ENCODE measurements at places on chromosomes 5 and 9.

DNA sequence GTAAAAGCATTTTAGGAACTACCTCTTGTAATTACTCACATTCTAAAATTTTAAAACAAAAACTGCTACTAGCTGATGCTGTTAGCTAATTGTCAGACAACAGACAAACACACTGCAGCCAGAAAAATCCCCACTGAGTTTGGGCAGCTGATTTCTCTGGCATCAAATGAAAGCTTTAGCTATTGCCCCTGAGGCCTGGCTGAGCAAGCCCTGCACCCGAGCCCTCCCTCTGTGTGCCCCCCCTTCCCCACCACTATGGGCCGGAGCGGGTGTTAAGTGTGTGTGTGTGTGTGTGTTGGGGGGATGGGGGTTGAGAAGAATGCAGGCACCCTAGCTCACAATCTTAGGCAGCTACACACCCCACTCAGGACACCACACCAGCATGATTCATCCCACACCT, 2.4 kb downstream of the NEUROG1 start:
- no peak for DNase-seq

- no peak for DNase-seq
Observed at GRCh38 chr9:31236344-31236743, 1148.1 kb upstream of the ACO1 start.

- no peak for DNase-seq
Observed at GRCh38 chr5:9419794-9420193, 126.1 kb downstream of the SEMA5A start.

- DNase-seq = no peak
Observed at GRCh38 chr5:65620021-65620420, 4.1 kb downstream of the TRIM23 start.

DNA sequence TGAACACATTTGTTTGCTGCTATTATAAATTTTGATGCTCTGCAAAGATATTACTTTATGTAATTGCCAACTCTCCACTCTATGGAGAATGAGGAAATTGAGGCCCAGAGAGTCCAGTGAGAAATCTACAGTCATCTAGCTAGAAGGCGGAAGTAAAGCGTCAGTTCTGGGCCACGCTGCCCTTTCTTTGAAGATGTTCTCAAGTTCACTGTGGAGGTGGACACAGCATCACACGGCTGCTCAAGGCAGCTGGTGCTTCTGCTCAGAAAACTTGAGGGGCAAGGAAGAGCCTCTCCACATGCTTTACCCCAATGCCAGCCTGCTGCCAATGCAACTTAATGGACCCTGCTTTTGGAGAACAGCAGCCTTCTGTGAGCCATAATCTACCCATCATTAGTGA, 96.3 kb downstream of the TTLL11 start:
- DNase-seq = no peak

DNA sequence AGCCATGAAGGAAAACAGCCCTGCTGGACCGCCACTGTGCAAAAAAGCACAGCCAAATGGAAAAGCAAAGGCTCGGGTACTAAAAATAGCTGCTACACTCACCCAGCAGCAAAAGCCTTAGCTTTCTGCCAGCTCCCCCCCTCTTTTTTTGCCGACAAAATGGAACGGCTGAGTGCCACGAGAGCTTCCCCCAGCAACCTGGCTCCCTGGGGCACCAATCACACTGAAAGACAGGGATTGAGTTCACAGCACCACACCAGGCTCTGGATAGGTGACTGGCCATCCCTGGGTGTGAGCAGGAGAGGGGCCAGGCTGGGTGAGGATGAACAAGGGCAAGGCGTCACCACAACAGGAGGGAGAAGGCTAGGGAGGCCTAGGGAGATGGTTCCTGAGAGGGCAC, 66.7 kb downstream of the SIL1 start:
- no peak for DNase-seq

DNA sequence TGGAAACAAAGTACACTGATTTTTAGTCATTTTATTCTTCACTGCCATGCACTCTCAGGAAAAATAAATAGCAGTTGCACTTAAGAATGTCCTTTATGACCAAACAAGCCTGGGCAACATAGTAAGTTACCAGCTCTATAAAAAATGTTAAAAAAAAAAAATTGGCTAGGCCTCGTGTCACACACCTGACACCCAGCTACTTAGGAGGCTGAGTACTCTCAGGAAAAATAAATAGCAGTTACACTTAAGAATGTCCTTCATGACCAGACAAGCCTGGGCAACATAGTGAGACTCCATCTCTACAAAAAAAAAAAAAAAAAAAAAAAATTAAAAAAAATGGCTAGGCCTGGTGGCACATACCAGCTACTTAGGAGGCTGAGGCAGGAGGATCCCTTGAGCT, 304.6 kb downstream of the SLCO4C1 start:
- no peak for DNase-seq

- DNase-seq = no peak
Observed at GRCh38 chr9:113978725-113979342, 99.3 kb downstream of the AMBP start.

DNA sequence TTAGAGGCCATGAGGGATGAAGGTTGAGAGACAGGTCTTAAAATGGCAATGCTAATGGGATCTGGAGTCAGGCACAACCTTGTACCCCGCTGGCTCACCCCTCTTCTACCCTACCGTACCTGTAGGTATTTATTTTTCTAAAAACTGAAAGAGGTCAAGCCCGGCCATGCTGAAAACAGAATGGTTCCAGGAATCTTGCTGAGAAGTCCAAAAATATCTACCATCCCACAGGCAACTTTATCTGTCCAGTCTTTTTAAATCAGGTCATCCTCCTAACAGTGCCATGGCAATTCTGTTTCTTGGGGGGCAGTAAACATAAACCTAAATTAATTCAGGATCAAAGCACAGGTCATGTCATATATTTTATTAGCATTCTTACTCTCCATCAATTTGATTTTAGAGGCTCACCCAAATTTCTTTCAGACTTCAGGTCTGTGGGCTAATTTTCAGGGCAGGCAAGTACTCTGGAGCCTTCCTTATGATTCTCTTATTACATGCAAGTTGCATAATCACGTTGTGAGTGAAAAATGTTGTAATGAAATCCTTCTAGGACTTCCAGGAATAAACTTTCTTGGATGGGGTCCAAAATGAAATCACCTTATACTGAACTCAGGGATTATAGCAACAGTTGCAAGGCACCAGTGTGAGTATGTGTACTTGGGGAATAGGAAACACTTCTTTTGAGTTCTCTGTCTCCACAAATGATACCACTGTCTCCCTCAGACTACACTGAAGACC, 102.7 kb upstream of the NREP start:
- no peak for DNase-seq

DNA sequence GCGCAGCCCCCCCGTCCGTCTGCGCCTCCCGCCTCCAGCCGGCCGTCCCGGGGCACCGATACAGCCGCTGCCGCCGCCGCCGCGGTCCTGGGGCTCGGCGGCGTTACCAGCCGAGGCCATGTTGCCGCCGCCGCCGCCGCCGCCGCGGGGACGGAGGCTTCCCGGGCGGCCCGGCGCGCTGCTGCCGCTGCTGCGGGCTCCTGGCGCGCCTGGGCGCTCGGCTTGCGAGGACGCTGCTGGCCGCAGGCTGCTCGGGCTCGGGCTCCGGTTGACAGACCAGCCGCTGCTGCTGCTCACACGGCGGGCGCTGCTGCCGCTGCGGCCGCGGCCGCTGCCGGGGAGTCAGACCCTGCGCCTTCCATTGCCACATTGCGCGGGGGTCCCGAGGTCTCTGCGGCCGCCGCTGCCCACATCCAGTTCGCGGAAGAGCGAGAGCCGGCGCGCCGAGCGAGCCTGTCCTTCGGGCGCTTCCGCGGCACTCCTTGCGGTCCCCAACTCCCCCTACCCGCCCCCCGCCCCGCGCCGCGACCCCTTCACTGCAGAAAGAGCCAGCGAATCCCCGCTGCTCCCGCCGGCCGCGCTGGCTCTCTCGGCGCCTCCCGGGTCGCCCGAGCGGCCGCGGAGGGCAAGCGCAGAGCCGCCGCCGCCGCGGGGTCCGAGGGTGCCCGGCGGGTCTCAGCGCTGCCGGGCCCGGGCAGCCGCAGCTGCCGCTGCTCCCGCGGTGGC, 8.4 kb downstream of the PTCH1 start:
- DNase-seq = no peak

DNA sequence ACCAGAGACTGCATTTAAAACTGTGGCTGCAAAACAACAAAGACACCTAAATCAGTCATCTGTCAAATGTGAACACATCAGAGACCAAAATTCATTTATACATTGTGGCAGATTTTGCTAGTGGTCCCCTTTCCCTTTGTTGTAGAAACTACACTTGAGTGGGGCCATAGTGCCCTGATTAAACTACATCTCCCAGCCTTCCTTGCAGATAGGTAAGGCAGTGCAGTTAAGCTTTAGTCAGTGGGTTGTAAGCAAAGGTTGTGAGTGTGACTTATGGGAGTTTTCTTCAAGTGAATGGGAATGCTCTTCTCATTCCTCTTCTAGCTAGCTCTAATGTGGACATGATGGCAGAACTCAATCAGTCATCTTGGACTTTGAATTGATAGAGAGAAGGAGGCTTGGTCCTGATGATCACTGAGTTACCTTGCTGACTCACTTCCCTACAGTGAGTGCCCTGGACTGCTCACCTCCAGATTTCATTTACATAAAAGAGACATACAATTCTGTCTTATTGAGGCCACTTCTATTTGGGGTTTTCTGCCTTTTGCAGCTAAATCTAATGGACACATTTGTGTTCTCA, 35.2 kb upstream of the SPARC start:
- DNase-seq = no peak

DNA sequence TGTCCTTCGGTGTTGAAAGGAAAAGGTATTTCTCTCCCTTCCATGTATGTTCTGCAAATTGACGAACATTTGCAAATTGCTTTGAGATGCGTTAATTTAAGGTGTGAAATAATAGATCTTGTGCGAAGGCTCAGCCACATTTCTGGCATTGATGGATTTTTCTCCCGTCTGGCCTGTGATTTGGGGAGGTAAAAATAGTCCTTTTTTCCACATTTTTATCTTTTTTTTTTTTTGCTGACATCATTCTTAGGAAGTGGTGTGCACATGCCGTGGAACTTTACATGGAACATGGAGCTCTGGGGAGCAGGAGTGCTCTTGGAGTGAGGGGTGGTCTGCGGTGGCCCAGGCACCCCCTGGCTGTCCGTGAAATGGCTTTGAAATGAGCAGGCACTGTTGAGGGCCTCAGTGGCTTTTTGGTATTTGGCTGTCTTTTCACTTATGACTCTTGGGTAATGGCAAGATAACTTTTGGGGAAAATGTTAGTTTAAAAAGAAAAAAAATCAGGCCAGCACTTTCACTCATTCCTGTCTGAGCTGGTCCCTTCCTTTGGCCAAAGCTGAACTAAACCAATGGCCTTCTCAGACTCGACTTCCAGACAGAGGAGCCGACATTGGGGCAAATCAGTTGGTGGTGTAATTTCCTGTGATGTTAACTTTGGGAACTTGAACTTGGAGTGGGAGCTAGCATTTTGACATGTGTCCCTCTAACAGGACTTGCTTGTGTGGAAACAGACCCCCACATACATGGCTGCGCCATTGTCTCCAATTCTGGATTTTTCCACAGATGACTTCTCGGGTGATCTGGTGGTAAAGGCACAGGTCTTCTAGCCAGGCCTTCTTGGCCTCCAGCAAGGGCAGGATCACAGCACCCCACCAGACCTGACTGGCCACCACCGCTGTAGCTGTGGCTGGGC, 4.2 kb downstream of the NEK6 start:
- no peak for DNase-seq

DNA sequence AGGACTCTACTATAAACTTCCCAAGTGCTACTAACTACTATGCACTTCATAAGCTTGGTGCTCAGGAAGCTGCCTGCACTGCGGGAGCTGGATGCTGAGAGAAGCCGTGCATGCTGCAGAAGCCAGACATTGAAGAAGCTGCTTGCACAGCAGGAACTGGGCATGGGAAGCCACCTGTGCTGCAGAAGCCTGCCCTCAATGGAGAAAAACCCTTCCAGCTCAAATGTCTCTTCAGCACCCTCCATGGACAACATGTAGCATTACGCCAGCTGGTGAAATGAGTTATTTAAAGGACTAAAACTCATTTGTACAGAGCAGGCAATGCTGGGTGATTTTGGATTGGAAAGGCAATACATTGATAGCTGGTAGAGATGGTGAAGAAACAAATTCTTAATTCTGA, 247.2 kb downstream of the KIF4B start:
- no peak for DNase-seq

- DNase-seq = no peak
Observed at GRCh38 chr5:163789870-163790269, 284.5 kb downstream of the MAT2B start.

GRCh38 chr5:117833691-117834090, 1154.7 kb downstream of the DTWD2 start:
- no peak for DNase-seq

- no peak for DNase-seq
Observed at GRCh38 chr5:10401498-10401897, 40.2 kb upstream of the ROPN1L start.

- no peak for DNase-seq
Observed at GRCh38 chr9:83066771-83067170, 3.8 kb upstream of the RASEF start.

GRCh38 chr9:109010746-109011145, 2.6 kb downstream of the CTNNAL1 start:
- no peak for DNase-seq

DNA sequence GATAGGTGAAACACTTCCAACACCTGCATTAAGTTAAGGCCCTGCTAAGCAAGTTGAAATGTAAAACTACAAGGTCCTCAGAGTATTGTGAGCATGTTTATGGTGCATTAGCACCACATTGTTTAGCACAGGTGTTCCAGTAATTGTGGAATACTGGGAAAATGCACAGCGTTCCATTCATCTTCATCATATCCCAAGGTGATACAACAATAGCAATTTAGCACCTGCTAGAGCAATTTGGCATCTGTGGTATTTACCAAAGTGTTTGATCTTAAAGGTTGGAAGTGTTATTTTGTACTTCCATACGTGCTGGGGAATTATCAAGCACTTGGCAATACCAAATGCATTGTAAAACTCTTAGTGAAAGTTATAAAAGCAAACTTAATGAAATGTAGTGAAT, 266.8 kb downstream of the CYLC2 start:
- no peak for DNase-seq

- no peak for DNase-seq
Observed at GRCh38 chr9:130432796-130433167, 12.0 kb upstream of the ASS1 start.

- no peak for DNase-seq
Observed at GRCh38 chr9:11233696-11234095, 620.9 kb upstream of the PTPRD start.

All from stimulated activated CD4-positive, alpha-beta T cell treated with anti-CD3 and anti-CD28 coated beads, Interleukin-15, amount 100 ng/mL, for 1 hour (primary cell).